DMS79 treated with DMSO at 0.1 percent for 48 hours (cell line): ENCODE measurements at places on chromosomes 7 and 10.

DNA sequence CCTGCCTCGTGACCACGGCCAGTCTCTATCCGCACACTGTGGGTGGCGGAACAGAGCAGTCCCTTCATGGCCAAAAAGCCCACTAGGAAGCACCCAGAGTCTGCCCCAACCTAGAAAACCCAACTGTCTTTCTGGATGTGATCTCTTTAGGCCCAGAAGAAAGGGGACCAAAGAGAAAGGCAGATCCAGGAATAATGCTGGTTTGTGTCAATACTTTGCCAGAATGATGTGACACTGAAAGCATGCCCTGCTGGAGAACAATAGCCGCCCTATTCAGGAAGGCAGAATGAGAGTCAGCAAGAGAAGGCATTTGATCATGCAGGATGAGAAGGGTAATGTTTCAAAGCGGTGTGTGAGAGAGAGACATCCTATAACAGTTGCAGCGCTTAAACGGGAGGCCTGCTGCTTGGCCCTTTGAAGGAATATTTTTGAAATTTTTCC lies 274.7 kb downstream of the USP6NL start:
- DNase-seq, result no peak

GRCh38 chr10:133009218-133009950 lies 67.0 kb upstream of the CFAP46 start:
- DNase-seq, result no peak

DNA sequence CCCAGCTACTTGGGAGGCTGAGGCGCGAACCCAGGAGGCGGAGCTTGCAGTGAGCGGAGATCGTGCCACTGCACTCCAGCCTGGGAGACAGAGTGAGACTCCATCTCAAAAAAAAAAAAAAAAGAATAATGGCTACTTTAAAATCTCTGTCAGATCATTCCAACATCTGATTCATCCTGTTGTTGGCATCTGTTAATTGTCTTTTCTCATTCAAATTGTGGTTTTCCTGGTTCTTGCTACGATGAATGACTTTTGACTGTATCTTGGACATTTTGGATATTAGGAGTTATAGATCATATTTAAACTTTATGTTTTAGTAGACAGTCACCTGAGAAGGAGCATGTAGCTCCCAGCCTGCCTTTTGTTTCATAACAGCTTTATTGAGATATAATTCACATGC lies 8.5 kb downstream of the TPST1 start:
- DNase-seq, result no peak

GRCh38 chr7:2023877-2024566 lies 208.7 kb downstream of the MAD1L1 start:
- no peak for DNase-seq
